ENCODE measurements at places on chromosomes 4 and X.

GRCh38 chr4:89009115-89009514 lies 47.9 kb downstream of the FAM13A start:
- DNase-seq, result no peak

- no peak for DNase-seq
Observed at GRCh38 chrX:134932528-134933217, 58.1 kb upstream of the SMIM10 start.

DNA sequence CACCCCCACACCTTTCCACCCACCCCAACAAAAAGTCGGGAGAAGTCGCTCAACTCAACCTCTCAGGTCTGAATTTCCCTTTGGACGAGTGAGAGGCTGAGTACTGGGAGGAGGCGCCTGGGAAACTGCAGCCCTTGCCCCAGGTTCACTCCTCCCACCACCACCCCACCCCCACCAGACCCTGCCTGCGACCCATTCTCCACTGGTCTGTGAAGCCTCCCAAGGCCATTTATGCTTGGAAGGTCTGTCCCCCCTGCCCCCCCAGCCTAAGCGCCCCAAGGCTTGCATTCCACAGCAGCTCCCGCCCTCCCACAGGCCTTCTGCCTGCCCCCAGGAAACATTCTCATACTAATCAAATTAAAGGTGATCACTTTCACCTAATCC lies 27.2 kb downstream of the ELF4 start:
- DNase-seq, result no peak

DNA sequence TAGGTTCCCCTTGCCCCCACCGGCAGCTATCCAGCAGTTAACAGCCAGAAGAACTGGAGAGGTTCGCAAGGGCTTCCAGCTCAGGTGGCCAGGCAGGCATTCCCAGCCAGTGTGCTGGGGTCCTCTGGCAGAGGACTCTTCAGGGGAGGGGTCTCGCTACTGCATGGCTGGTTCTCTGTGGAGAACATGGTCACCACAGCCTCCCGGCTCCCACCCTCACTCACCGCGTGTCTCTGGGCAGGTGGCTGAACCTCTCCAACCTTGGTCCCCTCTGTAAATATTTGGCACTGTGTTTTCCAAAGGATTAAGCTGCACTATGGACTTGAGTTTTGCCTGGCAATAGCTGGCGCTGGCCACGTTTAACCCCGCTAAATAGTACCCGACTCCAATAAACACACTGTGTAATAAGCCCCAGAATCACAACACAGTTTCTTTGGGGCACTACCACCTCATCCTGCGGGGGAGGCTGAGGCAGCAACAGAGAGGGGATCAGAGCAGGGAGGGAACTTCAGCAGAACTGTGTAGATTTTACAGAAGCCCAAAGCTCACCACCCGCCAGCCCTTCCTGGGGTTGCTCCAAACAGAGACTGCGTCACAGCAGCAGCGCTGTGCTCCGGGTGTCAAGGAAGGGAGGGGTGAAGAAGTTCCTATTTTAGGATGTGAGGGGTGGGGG lies 15.2 kb downstream of the BCOR start:
- DNase-seq, result no peak

- DNase-seq, result no peak
Observed at GRCh38 chr4:140240237-140240636, 86.3 kb upstream of the MAML3 start.

DNA sequence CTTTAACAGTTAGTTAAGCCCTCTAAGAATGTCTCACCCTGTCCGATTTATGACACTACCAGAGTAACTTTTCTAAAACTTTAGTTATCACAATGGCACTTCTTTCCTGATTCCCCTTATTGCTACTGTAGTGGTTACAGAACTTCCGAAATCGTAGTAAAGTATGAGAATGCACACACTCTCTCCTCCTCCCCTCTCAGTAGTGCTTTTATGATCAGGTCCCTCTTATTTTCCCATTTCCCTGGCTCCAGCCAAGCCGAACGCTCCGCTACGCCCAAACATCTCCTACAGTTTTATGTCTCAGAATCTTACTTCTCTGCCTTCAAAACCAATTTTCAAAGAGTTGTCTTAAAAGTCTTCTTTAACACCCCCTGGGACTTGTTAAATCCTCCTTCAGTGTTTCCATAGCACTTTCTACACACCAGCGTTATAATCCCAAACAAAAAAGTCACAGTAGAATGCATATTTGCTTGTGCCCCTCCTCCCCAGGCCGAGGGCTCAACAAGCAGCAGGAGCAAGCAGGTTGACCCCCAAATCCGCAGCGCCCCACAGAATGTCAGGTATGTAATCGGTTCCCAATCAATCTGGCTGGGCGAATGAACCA lies 671 bp downstream of the HPF1 start:
- no peak for DNase-seq

GRCh38 chrX:39890807-39891206 lies 207.0 kb downstream of the BCOR start:
- no peak for DNase-seq
